ENCODE measurements at places on chromosomes 6 and 20. TPM values are rescaled to one million over a fixed set of nuclear protein-coding genes. Genes with fewer than 3 reads are reported as not detected.
A peak's percentile ranks its signal among the peaks of the same experiment; 100 is the strongest.

- no peak for DNase-seq
Observed at GRCh38 chr6:33748841-33749240, 2.1 kb upstream of the IP6K3 start.

Gene GPSM3
- 3.9 TPM for polyA plus RNA-seq

Gene CDSN
- polyA plus RNA-seq, result not detected

Gene PLA2G7
- polyA plus RNA-seq, result not detected

DNA sequence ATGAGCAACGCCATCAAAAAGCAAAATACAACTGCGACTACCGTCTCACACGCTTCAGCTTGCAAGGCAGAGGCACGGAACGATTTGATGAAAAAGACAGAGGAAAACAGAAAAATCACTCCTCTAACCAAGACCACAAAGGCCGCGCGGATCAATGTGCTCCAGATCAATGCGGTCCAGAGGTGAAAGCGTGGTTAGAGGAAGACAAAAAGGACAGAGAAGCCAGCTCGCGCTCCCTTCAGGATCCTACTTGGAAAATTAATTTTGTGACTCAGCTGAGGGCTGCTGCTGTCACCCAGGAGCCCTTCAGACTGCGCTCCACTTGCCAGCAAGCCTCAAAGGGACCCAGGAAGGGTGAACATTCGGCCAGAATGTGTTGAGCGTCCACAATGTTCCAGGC lies 140.2 kb upstream of the RPS6KA2 start:
- no peak for DNase-seq

- peak; percentile 78 for DNase-seq
Observed at GRCh38 chr6:113449051-113449450, 408.1 kb upstream of the MARCKS start.

GRCh38 chr6:225907-226306 lies 66.4 kb upstream of the DUSP22 start:
- DNase-seq, result no peak

- no peak for DNase-seq
Observed at GRCh38 chr6:7147051-7147671, 39.4 kb downstream of the RREB1 start.

DNA sequence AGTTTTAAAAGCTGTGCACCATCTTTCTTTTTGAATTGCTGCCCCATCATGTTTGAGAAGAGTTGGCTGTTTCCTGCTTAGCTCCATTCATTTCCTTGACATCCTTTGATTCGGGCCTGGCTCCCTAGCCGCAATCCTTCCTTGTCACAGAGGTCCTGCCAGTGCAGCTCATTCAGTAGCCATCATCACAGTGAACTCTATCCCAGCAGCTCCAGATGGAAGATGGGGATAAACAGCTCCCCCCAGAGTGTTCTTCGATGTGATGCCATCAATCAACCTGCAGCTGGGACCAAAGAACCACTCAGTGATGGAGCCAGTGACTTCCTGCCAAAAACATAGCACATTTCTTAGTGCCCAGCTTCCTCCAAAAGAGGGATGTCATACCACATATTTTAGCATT lies 158.8 kb downstream of the FRK start:
- DNase-seq, result no peak

- no peak for DNase-seq
Observed at GRCh38 chr6:41654151-41654697, 16.0 kb downstream of the MDFI start.

DNA sequence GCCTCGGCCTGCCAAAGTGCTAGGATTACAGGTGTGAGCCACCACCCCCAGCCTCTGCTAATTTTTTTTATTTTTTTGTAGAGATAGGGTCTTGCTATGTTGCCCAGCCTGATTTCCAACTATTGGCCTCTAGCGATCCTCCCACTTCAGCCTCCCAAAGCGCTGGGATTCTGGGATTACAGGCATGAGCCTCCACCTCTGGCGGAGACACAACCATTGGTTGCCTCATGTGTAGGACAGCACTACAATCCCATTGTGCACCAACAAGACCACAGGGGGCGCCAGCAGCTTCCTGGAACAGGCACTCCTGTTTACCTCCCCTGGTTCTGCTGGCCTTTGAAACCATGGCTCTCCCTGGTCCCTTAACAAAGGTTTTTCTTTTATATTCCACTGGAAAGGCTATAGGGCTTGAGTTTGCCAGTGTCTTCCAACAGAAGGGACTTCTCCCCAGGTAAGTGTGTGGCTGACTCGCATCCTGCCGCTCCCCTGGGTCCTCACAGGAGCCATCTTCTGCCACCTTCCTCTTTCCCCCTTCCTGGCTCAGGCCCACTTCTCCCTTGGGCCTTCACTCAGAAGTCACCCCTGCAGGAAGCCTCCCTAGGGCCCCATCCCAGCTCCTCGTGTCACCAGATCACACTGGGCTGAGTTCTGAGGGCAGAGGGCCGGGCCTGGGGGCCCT lies 39.2 kb upstream of the TLDC2 start:
- no peak for DNase-seq

Gene PNPLA1
- polyA plus RNA-seq, result 0.02 TPM

Gene SDCBP2
- polyA plus RNA-seq, result 0.78 TPM

Gene PXDC1
- polyA plus RNA-seq, result 30.3 TPM

DNA sequence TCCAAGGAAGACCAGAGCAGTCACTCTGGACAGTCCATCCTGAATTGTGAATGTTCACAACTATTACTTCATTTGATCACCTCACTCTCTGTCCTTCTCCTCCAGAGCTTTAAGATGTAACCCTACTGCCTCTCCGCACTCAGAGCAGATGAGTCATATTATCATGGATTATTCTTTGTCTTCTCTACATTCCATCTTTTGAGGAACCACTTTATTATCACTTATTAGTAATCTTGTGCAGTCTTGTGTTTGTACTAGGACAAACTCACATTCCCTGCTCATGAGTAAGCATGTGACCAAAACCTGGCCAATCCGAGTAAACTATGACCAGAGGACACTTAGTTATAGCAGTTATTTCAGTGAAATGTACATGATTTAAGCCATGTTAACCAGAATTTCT lies 401.5 kb upstream of the ADGRB3 start:
- DNase-seq, result peak; percentile 56

GRCh38 chr6:34583461-34583860 lies 27.3 kb upstream of the SPDEF start:
- no peak for DNase-seq

Gene FBXO30
- 9.5 TPM for polyA plus RNA-seq

Gene PLCB1
- 23.3 TPM for polyA plus RNA-seq

DNA sequence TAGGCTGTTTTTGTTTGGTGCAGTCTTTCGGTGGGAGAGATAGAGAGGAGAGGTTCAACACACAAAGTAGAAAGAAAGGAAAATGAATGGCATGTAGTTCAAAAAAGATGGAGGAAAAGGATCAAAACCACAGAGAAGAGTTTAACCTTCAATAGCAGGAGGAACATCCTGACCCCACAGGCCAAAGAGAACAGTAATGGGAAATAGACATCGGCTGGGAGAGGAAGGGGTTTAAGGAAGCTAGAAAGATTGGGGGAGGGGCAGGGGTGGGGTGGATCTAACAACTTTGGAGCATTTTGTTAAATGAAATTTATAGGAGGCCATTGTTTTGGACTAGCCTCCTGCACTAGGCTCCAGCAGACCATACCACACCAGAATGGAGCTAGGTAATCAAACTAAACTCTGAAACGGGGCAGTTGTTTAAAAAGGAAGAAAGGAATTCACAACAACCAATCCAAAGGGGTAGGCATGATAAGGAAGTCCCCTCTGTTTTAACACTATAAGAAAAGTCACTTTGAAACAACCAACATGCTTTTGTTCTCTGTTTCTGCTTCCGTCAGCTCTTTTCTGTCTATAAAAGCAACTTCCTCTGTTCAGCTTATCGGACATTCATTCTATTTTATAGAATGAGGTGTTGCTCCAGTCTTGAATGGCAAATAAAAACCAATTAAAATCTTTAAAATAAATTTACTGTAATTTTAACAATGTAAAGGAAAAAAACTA lies 82.6 kb downstream of the EPB41L2 start:
- no peak for DNase-seq

Gene PTCRA
- not detected for polyA plus RNA-seq

- DNase-seq, result peak; percentile 92
Observed at GRCh38 chr20:10540636-10541493, 105.8 kb downstream of the SLX4IP start.

GRCh38 chr20:33566781-33567603 lies 77.1 kb downstream of the CBFA2T2 start:
- no peak for DNase-seq

Gene E2F3
- 14.8 TPM for polyA plus RNA-seq

DNA sequence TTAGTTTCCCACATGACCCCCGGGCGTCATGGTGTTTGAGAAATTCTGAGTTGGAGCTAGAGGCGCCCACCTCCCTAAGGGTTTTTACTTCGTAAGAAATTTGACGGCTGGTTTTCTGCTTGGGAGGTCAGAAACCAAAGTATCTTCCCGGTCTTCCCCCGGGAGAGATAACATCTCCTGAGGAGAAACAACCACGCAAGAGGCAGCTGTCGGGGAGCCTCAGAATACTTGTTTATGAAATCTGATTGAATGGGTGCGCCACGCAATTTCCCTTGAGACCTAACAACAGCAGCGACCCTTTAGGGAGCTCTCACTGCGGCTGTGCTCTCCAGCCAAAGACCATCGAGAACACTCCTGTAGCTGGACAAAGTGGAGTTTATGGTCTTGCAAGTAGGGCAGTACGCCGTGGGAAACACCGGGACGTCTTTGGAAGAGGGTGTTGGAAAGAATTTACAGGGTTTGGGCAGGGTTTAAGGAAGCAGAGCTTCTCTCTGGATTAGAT lies 608 bp upstream of the EIF2S2 start:
- DNase-seq, result peak; percentile 51

Gene ERMARD
- 22.0 TPM for polyA plus RNA-seq

- no peak for DNase-seq
Observed at GRCh38 chr20:19527509-19527908, 230.5 kb upstream of the RIN2 start.

- DNase-seq, result peak; percentile 69
Observed at GRCh38 chr6:52417675-52418111, 2.4 kb upstream of the EFHC1 start.

- DNase-seq, result peak; percentile 47
Observed at GRCh38 chr6:112502351-112503090, 155.4 kb downstream of the RFPL4B start.

Gene STX11
- 6.6 TPM for polyA plus RNA-seq

GRCh38 chr20:60060593-60060992 lies 102.4 kb downstream of the CDH26 start:
- no peak for DNase-seq

GRCh38 chr20:62952968-62953838 lies 694 bp downstream of the SLC17A9 start:
- no peak for DNase-seq

DNA sequence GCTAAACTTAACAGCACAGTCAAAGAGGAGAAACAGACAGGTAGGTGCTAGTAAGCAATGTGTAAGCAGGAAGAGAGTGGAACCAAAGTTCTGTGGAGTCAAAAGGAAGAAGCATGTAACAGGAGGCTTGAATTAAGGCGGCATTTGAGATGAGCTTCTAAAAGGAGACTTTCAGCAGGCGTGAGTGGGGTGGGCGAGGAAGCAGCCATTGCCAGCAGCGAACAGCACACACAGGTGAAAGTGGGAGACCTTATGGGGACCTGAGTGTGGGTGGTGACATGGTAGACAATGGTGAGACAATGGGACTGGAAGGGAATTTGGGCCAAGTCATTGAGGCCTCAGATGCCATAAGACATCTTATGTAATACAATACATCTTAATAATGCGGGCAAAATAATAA lies 195.0 kb downstream of the PAX1 start:
- no peak for DNase-seq

Gene AGER
- 0.78 TPM for polyA plus RNA-seq

Gene MACROD2
- polyA plus RNA-seq, result 0.28 TPM

DNA sequence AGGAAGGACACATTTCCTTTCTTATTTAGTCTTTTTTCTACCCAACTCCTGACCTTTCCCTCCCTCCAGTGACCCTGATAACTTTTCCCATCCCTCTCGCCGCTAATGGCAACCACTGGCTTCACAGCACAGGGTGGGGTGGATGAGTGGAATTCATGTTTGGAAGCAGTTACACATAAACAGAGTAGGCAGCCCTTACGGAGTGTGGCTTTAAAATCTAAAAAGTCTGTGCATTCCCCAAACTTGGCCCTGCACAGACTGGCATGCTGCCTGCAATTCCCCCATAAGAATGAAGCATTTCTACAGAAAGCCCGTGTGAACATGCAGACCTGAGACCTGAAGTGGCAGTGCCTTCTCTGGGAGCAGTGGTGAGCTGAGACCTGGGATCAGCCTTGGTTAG lies 275.9 kb upstream of the PRND start:
- peak; percentile 20 for DNase-seq

GRCh38 chr20:45347297-45347935 lies 808 bp downstream of the SDC4 start:
- DNase-seq, result peak; percentile 18

Data from fibroblast of lung (primary cell).